ENCODE measurements at places on chromosomes 3 and 15. TPM values are rescaled to one million over a fixed set of nuclear protein-coding genes. Genes with fewer than 3 reads are reported as not detected.

DNA sequence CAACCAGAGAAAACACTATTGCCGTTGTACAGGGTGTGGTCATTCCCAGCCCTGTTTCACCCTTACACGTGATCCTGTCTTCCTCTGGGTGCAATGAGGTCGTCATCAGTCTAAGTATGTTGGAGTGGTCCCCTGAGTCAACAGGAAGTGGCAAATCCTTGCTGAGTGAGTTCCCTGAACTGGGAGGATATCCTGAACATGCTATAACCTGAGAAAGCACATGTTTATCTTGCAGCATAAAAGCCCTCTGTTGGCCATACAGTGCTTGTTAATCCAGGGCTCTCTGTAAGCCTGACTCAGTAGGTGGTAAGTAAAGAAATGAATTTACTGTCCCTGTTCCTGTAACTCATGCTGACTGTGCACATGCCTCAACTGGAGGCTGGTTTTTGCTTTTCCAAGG lies 477.8 kb upstream of the RGMA start:
- no peaks in the 10 kb centered on the region for H3K36me3 ChIP-seq
- no peak overlapping the region for H3K4me3 ChIP-seq
- DNase-seq, result no peak
- no peaks in the 10 kb centered on the region for H3K27me3 ChIP-seq
- no peak overlapping the region for H3K27ac ChIP-seq

DNA sequence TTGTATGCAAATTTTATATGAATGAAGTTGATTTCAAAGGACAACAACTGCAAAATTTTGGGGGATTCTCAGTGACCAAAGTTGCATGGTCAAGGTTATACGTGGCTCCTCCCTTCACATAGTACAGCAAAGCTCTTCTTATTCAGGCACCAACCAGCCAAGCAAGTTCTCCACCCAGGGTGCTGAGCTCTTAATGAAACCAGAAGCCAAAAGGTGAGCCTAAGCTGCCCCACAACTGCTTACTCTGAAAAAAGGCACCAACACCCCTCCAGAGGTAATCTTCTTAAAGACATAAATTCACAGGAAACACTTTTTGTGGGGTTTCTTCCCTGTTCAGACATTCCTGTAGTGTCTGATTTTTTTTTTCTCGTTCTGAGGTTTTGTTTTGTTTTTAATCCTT lies 106.1 kb upstream of the GMNC start:
- no peak overlapping the region for H3K4me3 ChIP-seq
- H3K27ac ChIP-seq, result no peak overlapping the region
- no peaks in the 10 kb centered on the region for H3K36me3 ChIP-seq
- no peaks in the 10 kb centered on the region for H3K4me1 ChIP-seq

GRCh38 chr3:151436675-151437446 lies 24.0 kb downstream of the IGSF10 start:
- H3K27ac ChIP-seq, result no peak overlapping the region
- no peaks in the 10 kb centered on the region for H3K27me3 ChIP-seq
- DNase-seq, result no peak
- H3K36me3 ChIP-seq, result no peaks in the 10 kb centered on the region

DNA sequence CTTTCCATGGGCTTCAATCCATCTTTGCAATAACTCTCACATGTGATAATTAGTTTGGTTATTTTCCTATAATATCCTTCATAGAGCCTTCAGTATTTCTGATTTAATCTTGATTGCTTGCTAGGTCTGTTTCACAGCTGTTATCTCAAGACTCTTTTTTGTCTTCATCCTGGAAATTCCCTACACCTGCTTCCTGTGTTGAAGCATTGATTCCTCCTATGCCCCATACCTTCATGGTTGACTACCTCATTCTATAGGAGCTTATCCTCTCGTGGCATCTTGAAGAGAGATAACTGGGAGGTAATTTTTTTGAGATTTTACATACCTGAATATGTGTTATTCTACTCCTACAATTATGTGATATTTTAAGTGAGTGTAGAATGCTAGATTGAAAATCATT lies 26.7 kb downstream of the PIK3CA start:
- no peaks in the 10 kb centered on the region for H3K36me3 ChIP-seq
- H3K4me1 ChIP-seq, result peaks cover 7% of the 10 kb centered on the region
- H3K27me3 ChIP-seq, result no peaks in the 10 kb centered on the region
- no peak overlapping the region for H3K27ac ChIP-seq
- no peak for DNase-seq

GPR176 gene
- total RNA-seq, result 4.3 TPM
